ENCODE measurements at places on chromosomes 2 and 18.
A peak's percentile ranks its signal among the peaks of the same experiment; 100 is the strongest.

- DNase-seq, result no peak
Observed at GRCh38 chr2:111035830-111036441, 84.8 kb upstream of the BCL2L11 start.

DNA sequence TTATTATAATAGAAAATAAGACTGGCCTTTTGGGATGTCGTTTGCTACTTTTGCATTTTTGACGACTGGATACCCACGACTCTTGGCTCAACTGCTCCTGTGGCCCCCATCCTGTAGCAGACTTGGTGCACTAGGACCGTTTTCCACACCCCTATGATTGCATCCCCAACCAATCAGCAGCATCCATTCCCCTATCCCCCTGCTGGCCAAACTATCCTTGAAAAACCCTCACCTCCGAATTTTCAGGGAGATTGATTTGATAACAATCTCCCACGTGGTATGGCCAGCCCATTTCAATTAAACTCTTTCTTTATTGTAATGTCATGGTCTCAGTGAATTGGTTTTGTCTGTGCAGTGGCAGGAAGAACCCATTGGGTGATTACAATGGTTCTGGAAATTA, 37.9 kb upstream of the TTR start:
- DNase-seq, result no peak

DNA sequence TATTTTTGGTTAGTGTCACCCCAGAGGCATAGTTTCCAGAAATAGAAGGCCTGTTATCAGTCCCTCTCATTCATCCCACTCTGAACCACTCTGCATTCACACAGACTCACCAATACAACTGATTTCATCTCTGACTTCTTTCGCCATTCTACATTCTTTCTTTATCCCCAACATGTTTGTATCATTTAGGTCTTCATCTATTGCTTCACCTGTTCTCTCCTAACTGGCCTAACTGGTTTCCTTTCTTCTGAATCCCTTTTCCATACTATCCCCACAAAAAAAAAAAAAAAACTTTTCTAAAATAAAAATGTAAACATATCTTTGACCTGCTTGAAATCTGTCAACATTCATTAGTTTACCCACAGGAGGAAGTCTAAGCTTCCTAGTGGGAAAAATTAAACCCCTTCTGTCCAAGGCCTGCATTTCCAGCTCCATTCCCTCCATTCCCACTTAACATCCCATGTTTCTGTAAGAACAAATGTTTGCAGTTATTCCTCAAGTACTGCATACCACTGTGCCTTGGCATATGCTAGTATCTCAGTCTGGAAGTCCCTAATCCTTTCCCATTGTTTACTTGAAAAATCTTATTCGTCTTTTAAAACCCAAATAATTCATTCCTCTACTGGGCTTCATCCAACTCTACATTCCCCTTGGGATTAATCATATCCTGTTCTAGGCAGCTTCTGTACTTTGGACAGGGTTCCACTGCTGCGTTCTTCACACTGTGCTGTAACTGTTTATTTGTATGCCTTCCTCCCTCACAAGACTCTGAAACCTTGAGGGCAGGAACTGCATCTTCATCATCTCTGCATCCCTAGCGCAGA, 68.5 kb downstream of the FIGN start:
- DNase-seq, result no peak

DNA sequence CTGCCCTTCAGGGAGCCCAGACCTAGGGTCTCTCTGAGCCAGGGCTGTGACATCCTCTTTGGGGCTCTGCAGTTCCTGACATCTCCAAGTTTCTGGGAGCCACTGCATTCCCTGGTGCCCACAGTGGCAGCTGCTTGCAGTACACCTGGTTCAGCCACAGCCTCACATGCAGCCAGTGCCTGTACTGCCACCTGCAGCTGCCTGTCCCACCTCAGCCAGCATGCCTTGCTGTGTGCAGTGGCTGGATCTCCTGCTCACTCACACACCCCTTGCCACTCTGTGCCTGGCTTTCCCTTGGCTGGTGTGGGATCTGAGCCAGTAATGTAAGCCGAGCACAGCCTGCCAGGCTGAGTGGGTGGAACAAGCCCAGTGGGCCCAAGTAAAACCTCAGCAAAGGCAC, 1288.7 kb downstream of the CNTNAP5 start:
- DNase-seq, result no peak

DNA sequence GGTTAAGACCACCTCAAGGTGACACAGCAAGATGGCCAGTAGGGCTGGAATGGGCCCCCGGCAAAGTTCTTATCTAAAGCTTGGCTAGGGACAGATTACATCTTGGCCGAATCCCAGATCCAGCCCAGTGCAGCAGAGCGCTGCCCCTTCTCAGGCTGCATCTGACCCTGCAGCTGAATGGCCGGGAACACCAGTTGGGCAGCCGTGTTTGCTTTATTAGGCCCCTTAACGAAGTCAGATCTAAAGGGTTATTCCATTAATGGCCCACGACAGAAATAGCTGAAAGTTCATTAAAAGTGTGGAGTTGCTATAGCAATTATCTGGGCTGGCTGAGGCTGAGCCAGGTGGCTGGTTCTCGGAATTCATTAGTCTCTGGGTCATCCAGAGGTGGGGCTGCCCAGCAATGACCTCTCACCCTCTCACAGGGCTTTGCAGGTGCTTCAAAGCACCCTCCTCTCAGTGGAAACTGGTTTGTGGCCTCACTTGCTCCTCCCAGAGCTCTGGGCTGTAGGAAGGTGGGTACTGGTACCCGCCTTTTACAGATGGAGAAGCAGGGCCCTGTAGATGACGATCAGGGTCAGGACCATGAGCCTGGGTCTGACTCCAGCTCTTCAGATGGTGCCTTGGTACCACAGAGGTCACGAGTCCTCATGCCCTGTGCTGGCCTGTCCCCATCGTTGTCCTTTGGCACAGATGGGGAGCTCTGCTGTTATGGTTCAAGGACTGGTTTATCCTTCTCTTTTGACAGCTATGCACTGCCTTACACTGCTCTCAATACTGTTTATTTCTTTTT, 68.8 kb downstream of the EMX1 start:
- peak; percentile 77 for DNase-seq

GRCh38 chr2:118954297-118955060, 12.5 kb downstream of the MARCO start:
- DNase-seq, result no peak

- DNase-seq, result no peak
Observed at GRCh38 chr18:65753520-65753919, 2.7 kb downstream of the CDH7 start.

DNA sequence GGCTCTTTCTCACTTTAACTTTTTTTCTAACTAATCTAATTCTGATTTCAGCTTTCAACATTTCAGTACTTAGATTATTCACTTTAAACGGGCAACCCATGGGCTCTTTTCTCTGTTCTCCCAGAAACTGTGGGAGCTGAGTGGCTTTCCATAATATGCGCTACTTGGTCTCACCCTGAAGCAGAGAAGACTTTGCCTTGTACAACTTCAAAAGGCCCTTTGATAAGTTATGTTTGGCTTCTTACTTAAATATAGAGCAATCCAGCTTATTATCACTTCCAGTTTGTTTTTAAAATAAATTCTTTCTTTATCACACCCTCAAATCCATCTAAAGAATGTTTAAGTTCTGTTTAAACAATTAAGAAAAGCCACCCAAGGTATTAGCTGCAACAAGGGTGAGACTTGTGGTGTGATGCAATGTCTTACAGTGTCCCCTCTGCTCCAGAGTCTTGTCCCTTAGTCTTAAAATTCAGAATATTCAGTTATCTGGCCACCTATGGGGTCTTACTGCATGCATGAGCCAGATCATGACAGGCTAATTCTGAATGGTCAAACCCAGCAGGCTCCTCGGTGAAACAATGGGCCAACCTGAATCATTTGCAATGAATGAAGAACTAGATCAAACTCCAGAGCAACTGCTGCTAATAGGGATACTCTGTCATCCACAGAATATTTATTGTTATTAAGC, 38.8 kb downstream of the GCG start:
- no peak for DNase-seq
